ENCODE measurements at places on chromosomes 6 and 20.

DNA sequence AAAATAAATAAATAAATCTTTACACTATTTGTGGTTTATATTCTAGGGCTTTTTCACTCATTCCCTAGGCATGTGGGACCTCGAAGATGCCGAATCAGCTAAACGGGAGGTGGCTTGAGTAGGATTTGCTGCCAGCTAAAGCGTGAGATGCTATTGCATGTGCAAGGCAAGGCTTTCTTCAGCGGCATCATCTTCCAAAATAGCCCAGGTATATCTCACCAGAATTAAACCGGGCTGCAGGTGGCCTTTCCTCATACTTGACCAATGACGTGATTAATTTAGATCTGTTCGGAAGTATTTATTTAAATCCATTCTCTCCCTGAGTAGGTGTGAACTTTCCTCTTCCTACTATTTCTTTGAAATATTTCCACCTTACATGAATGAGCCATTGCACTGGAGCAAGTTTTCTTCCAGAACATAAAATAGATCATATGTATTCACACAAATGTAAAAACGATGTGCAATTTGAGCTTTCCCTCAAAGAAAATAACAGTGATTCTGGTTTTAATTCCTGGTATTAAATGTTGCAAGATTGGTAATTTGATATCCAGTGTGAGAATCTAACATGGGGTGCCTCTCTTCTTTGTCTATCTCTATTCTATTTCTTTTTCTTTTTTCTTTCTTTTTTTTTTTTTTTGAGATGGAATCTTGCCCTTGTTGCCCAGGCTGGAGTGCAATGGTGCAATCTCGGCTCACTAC is 24.3 kb upstream of the ZNF217 start:
- no peak for DNase-seq

DNA sequence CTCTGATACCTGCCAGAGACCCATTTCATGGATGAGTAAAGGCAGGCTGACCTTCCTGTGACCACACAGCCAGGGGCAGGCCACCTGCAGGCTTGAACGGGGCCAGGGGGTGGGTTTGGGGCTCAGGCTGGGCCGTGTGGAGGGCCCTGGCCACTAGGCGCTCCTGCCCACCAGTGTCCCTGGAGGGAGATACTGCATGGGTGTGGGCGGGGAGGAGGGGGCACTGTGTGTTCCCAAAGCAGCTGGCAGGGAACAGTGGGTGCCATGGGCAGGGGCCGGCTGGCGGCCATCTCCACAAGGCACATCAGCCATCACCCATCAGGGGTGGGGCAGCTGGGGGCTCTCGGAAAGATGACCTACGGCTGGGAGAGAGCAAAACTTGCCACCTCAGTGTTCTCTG is 15.4 kb downstream of the SRC start:
- no peak for DNase-seq

DNA sequence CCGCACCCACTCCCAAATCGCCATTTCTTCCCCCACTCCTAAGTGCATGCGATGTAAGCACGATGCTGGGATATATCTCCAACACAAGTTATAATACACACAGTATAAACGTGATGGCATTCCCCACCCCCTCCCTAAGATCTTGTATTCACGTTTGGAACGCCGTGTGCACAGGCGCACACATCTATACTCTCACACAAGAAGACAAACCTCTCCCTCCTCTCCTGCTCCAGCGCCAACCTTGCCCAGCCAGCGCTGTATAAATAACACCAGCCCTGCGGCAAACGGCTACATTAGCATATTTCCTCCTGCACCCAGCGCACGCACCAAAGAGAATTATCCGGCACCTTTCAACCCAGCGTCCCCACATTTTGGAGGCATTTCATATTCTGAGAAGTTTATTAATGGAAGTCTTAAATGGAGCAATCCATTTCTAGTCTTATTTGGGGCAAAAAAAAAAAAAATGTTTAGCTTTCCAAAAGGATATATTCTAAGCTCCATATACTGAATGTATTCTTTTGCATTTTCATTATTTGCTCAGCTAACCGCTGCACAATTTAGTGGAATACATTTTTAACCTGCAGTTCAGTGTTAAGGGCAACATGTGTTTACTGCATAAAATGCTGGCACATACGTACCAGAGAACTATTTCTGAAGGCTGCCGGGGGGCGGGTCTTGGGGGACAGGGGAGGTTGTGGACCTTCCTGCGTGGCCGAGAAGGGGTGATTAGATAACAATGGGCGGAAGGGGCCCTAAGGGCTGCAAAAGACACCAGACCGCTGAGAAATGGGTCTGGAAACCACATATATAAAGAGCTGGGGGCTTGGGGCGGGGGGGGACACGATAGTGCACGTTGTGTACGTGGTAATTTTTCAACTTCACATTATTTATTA is 1.1 kb upstream of the SLC22A23 start:
- DNase-seq: no peak

GRCh38 chr6:53696341-53696740 is 30.8 kb upstream of the KLHL31 start:
- no peak for DNase-seq

GRCh38 chr6:140541288-140541687 is 1166.8 kb upstream of the CITED2 start:
- DNase-seq: no peak

GRCh38 chr6:130050230-130050629 is 31.8 kb downstream of the L3MBTL3 start:
- no peak for DNase-seq

GRCh38 chr20:56656632-56657031 is 27.5 kb downstream of the TFAP2C start:
- no peak for DNase-seq

- no peak for DNase-seq
These were observed 14.4 kb downstream of the PFDN4 start for GRCh38 chr20:54221996-54222890.

GRCh38 chr6:96014846-96015517 is 792 bp upstream of the FUT9 start:
- no peak for DNase-seq

DNA sequence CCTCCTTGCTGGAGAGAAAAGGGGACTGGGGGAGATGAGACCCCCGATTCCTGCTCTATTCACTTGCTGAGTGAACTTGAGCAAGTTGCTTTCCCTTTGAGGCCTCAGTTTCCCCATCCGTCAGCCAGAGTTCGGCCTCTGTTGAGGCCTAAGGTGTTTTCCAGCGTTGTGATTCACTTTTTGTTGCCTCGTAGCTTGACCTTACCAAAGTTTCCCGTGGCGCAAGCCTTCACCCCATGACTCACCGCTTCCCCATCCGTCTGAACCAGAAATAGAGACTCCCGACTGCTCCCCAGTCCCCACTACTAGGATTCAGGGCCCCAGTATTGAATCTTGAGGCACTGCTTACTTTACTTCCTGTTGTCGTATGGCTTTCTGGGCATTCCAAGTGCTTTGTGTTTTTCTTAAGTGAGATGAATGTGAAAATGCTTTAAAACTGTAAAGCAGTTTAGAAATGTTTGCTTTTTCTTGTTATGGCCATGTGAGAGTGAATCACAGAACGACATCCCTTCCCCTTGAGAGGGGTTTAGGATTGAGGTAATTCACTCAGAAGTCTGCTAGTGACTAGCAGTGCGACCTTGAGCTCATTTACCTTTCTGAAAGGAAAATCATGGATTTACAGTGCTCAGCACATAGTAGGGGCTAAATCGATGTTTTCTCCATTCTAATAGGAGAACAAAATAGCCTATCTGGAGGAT is 1.2 kb downstream of the CHMP4B start:
- DNase-seq: peak; percentile 19

GRCh38 chr6:26104457-26105108 is 17.4 kb downstream of the HFE start:
- no peak for DNase-seq

Data from stimulated activated CD4-positive, alpha-beta T cell treated with anti-CD3 and anti-CD28 coated beads, Interleukin-2, amount 100 ng/mL, for 4 hours (primary cell).